ENCODE measurements at places on chromosomes 5 and 9.

DNA sequence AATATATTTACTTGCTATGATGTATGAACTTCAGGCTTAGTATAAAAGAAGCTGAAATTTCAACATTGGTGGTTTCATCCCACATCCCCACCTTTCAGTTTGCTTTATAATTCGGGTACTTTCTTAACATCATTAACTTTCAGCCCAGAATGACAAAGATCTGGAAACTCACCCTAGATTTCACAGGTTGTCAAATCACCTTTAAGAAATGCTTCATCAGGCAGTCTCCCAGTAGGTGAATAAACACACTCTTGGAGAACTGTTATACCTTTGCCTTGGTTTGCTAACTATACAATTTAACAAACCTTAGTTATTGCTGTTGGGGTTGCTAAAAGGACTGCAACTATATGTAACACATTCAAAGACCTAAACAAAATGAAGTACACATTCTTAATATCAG lies 54.4 kb downstream of the MLANA start:
- no peak for DNase-seq

DNA sequence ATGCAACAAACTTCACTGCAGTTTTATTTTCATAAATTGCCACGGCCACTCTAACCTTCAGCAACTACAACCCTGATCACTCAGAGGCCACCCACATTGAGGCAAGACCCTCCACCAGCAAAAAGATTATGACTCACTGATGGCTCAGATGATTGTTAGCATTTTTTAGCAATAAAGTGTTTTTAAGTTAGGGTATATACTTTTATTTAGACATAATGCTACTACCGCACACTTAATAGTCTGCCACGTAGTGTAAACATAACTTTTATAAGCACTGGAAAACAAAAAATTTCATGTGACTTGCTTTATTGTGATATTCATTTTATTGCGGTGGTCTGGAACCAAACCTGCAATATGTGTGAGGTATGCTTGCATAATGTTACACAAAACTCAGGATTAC lies 257.9 kb downstream of the ZSWIM6 start:
- DNase-seq: no peak

DNA sequence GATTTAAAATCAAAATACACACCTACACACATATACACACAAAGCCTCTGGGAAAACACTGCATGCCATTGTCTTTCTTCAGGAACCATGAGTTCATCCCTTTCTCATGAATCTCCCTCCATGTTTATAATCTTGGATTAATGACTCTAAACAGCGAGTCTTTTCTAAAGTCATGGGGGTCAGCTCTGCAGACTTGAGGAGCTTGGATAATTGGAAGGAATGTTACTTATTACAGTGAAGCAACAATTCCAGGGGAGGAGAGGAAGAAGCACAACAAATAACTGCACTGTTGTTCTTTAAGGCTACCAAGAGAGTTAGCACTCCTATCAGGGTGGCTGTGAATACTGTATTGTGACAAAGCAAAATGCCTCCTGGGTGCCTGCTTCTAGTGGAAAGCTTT lies 444.7 kb downstream of the ANXA1 start:
- no peak for DNase-seq

- no peak for DNase-seq
These were observed 111.6 kb downstream of the CACNA1B start for GRCh38 chr9:137989156-137989555.

GRCh38 chr5:35821513-35821912 lies 35.2 kb upstream of the IL7R start:
- no peak for DNase-seq

- DNase-seq: no peak
These were observed at the start of gene PHF2 for GRCh38 chr9:93576258-93577077. TSS of gene PHF2 (plus strand) at chr9:93576584. CDS start at chr9:93576774, 190 bp downstream.

DNA sequence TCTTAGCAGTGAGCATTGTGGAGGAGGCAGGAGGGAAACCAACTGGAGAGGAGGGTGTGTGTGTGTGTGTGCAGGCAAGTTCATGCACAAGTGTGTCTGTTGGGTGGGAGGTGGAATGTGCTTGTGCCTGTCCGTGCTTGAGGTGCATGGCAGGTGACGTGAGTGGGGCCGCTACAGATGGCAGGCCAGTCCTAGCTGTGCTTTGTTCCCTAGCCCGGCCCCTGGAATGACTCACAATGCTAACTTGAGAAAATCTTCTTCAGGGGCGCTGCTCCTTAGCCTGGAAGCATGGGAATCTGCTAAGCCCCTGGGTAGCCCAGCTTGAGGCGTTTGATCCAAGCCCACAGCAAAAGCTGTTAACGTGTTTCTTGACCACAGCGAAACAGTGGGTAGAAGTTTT lies 25.0 kb upstream of the DMRT2 start:
- no peak for DNase-seq

GRCh38 chr5:171906066-171906570 lies 100.3 kb downstream of the FBXW11 start:
- no peak for DNase-seq

GRCh38 chr5:28850320-28850921 lies 1812.0 kb upstream of the CDH9 start:
- no peak for DNase-seq

GRCh38 chr9:37622462-37622861 lies 28.3 kb upstream of the FRMPD1 start:
- DNase-seq: no peak

DNA sequence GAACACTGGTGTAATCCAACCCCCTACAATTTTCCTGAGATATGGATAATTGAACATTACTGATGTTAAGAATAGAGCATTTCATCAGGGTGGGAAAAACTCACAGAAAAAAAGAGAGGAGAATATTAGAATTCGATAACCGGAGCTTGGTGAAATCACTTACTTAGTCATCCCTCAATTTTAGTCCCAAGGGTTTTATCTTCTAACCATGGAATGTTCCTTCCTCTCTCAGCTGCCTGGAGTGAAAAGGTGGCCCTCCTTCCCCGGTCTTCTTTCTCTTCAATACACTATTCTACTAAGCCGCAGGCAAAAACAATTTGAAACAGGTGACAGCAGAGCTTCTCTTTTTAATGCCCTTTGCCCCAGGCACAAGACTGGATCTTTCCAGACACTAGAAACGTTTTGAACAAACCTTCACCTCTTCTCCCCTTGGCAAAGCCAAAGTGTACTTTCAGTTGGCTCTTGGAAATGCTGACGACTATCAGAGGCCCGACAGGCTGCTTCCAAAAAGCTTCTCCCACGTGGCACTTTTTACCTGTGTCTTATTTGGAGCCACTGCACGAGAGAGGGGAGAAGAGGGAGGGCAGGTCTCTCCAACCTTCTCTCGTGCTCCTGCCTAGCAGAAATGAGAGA lies 543.9 kb downstream of the TLE1 start:
- no peak for DNase-seq

GRCh38 chr5:66661149-66661548 lies 65.0 kb downstream of the MAST4 start:
- DNase-seq: peak; percentile 51

GRCh38 chr5:160555581-160555970 lies 133.9 kb downstream of the PTTG1 start:
- DNase-seq: no peak

GRCh38 chr9:98192503-98193335 lies at the start of gene CORO2A:
TSS of gene CORO2A (minus strand) at chr9:98192637. CDS start at chr9:98157660, 34,977 bp downstream.
- DNase-seq: peak; percentile 57

GRCh38 chr5:133952729-133953567 lies 15.5 kb downstream of the C5orf15 start:
- peak; percentile 59 for DNase-seq

DNA sequence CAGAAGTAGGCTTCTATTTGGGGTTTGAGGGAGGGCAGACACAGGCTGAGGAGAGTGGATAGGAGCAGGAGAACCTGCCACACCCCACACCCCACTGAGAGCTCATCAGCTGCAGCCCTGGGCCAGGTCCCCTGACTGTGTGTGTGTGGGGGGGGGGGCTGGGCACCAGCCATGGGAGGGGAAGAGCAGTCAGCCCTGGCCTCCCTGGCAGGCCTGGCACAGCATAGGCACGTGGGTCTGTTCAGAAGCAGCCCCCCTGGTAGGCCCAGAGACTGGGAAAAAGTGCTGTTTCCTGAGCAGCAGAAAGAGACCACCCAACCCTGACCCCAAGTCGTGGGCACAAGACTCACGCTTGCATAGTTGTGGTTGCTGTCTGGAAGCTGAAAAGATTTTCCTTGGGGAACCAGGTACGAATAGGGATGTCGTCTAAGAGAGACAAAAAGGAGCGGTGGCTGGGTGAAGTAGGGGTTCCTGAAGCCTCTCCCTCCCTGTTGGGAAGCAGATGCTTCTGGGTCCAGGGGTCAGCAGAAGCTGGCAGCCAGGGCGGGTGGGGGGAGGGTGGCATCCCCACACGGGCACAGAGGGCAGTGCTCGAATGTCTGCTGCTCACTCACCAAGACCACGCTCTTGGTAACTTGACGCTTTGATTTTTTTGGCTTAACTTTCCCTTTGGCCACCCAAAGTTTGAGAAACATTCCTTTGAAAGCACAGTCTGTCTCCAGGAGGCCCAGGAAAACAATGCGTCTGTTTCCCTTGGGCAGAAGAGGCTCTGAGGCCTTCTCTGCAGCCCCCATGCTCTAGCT lies 2.9 kb downstream of the NSMF start:
- peak; percentile 48 for DNase-seq

DNA sequence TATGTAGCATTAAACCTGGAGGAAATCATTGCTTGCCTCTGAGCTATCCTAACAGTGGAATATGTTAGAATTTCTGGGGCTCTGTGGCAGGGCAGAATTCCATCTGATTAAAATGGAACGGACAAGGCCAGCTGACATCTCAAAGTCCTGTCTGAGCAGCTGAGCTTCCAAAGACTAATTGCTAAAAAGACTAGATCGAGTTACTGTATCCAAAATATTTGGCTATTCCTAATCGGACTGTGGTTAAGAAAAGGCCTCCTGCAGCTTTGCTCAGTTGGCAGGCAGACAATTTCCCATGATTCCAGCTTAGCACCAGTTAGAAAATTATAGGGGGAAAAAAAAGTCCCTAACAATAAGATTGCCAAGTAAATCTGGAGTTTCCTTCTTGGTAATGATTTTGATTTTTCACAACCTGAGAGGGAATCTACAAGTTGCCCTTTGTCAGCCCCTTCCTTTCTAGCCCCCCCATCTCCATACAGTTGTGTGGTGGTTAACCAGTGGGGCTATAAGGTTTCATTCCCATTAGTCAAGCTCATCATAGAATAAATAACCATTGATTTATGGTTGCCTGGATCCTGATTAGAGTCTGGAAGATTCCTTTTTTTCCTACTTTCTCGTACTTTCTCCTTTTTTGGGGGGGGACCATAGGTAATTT lies 26.4 kb downstream of the PTGR1 start:
- DNase-seq: peak; percentile 36

DNA sequence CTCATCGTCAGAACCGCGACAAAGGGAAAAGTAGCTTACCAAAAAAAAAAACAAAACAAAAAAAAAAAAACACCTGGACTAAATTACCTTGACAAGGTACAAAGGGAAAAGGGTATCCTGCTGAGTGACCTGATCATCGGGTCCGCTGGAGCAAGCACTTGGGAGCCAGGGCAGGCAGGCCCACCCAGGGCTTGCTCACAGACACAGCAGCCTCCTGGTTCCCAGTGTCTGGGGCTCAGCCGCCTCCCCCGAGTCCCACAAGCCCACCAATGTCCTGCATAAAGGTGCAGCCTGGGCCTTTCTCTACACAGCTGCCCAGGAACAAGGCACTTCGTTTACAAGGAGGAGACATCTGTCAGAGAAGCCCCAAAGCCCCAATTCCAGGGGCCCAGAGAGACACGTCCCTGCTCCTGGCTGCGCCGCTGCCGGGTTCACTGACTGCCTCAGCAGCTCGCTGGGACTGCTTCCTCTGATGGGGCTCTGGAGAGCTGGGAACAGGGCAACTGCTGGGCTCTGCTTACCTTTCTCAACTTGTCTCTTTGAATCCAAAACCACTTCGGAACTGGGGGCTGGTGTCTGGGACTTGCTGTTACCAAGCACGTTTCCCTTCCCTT lies 63.4 kb downstream of the GOLM1 start:
- DNase-seq: no peak

DNA sequence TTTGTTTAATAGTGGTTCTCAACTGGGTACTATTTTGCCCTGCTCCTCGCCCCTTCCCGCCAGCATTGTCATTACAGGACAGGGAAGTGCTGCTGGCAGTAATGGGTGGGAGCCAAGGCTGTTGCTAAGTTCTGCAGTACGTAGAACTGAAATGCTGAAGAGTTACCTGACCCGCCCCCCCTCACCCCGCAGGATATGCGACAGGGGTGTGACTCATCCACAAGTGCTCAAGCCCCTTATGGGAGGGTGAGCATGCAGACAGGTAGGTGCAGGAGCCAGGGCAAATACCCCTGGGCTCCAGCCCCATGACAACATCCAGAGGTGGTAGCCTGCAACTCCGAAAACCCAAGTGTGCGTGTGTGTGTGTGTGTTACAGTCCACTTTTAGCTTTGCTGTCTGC lies 35.7 kb downstream of the LRRC70 start:
- no peak for DNase-seq

- no peak for DNase-seq
These were observed 63.4 kb downstream of the KLF4 start for GRCh38 chr9:107426126-107426525.

DNA sequence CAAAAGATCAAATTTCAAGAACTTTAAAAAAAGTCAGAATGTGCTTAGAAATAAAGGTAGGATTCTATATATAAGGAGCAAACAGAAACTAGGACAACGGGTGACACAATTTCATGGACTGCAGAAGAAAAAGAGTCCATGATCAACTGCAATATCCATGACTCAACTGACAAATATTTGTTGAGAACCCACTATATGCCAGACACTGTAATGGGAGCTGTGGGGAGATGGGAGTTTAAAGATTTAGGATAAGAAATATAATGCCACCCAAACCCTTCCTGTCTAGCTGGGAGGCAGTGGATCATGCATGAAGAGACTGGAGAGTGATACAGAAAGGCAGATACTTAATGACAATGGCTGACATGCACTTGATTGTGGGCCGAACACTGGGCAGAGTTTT lies 27.6 kb upstream of the CCDC112 start:
- no peak for DNase-seq

- DNase-seq: no peak
These were observed 13.2 kb downstream of the TTC39B start for GRCh38 chr9:15293804-15294316.

GRCh38 chr9:13478639-13479038 lies 199.1 kb upstream of the MPDZ start:
- DNase-seq: no peak

- peak; percentile 61 for DNase-seq
These were observed 791 bp downstream of the SLC2A8 start for GRCh38 chr9:127397646-127398274.

DNA sequence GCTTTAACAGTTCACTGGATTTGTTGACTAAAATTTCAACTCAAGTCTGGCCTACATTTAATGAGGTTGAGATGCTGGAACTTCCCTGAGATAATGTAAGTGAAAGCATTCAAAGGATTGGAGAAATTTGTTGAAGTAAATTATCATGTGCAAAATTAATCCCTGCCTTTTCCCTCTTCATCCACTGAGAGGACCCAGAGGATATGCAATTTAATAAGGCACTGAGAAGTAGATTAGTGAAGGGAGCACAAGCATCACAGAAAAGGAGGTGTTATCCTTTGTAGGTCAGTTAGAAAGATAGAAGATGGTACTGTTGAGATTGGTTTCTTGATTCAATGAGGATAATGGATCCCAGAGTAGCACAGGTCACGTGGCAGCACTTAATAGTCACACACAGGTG lies 42.6 kb upstream of the ANKRD31 start:
- DNase-seq: no peak
